Osteoblast (primary cell): ENCODE measurements at places on chromosomes 5 and 9. TPM values are rescaled to one million over a fixed set of nuclear protein-coding genes. Genes with fewer than 3 reads are reported as not detected.

Gene PCDHB10
- total RNA-seq = 2.2 and 2.7 TPM in 2 replicates

Gene CA9
- total RNA-seq = not detected in 2 replicates

Gene ACSL6
- not detected in 2 replicates for total RNA-seq

Gene DRD1
- total RNA-seq = under 0.01 TPM in 1 of 2 replicates, not detected in the other

Gene RORB
- 0.36 and 1.5 TPM in 2 replicates for total RNA-seq

Gene GARIN3
- not detected in 2 replicates for total RNA-seq

Gene TLX3
- total RNA-seq = not detected in 2 replicates

Gene PCDHA12
- total RNA-seq = under 0.01 and 0.36 TPM in 2 replicates

Gene LOX
- 314 and 317 TPM in 2 replicates for total RNA-seq

Gene FAM151B
- 13.0 and 19.2 TPM in 2 replicates for total RNA-seq

Gene DMRTA1
- total RNA-seq = 4.3 and 5.3 TPM in 2 replicates

Gene MEIKIN
- total RNA-seq = not detected in 2 replicates

Gene HAVCR2
- 0.59 and 0.72 TPM in 2 replicates for total RNA-seq

Gene SLC6A18
- total RNA-seq = not detected in 2 replicates

DNA sequence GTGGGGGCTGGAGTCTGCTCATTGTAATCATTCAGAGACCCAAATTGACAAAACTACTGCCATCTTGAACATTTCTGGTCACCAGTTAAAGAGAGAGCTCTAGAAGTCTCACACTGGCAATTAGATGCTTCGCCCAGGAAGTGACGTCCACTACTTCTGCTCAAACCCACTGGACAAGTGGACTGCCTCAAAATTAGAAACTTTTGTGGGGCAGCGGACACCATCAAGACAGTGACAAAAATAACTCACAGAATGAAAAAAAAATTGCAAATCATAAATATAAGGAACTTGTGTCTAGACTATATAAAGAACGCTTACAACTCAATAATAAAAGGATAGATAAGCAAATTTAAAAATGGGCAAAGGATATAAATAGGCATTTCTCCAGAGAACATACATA is 9.8 kb upstream of the SLC46A2 start:
- H3K27ac ChIP-seq = no peak overlapping the region
- H3K27me3 ChIP-seq = no peaks in the 10 kb centered on the region
- DNase-seq = no peak
- H3K4me1 ChIP-seq = peaks cover 5% of the 10 kb centered on the region
- H3K36me3 ChIP-seq = no peaks in the 10 kb centered on the region

GRCh38 chr5:74482523-74482922 is 158.0 kb downstream of the ENC1 start:
- no peaks in the 10 kb centered on the region for H3K4me1 ChIP-seq
- DNase-seq = no peak
- H3K27me3 ChIP-seq = no peaks in the 10 kb centered on the region
- H3K4me3 ChIP-seq = no peak overlapping the region
- H3K27ac ChIP-seq = no peak overlapping the region

GRCh38 chr5:57410374-57411320 is 72.0 kb downstream of the ACTBL2 start:
- DNase-seq = peak; percentile 44
- no peak overlapping the region for H3K27ac ChIP-seq
- no peaks in the 10 kb centered on the region for H3K27me3 ChIP-seq
- H3K36me3 ChIP-seq = no peaks in the 10 kb centered on the region
- no peak overlapping the region for H3K4me3 ChIP-seq

GRCh38 chr9:136691316-136692184 is 4.3 kb upstream of the AGPAT2 start:
- H3K4me1 ChIP-seq = no peaks in the 10 kb centered on the region
- H3K27ac ChIP-seq = no peak overlapping the region
- no peaks in the 10 kb centered on the region for H3K36me3 ChIP-seq
- DNase-seq = no peak
- H3K27me3 ChIP-seq = no peaks in the 10 kb centered on the region

GRCh38 chr5:17426104-17426749 is 71.8 kb upstream of the TAF11L2 start:
- no peaks in the 10 kb centered on the region for H3K36me3 ChIP-seq
- H3K4me3 ChIP-seq = no peak overlapping the region
- peaks cover 33% of the 10 kb centered on the region for H3K27me3 ChIP-seq
- H3K4me1 ChIP-seq = no peaks in the 10 kb centered on the region

GRCh38 chr5:151799407-151799806 is 27.7 kb downstream of the G3BP1 start:
- peaks cover 91% of the 10 kb centered on the region for H3K36me3 ChIP-seq
- no peak overlapping the region for H3K4me3 ChIP-seq
- peak overlapping the region; percentile 11 for H3K27ac ChIP-seq
- no peaks in the 10 kb centered on the region for H3K27me3 ChIP-seq
- DNase-seq = no peak

DNA sequence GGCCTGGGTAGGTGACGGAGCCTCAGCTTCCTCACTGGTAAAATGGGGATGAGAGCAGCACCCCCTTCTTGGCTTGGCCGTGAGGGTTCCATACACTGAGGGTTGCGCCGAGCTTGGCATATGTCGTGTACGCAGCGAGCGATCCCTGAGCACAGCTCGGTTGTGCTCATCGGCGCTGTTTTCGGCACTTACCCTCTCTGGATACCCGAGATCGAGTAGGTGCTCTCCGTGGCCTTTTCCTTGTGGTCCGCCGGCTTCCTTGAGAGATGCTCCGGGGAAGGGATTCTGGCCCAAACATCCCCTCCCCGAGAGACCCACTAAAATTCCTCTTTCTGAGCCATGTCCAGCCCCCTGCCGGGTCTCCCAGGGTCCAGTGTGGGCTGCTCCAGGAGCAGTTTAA is 40.0 kb upstream of the HMCN2 start:
- no peaks in the 10 kb centered on the region for H3K27me3 ChIP-seq
- no peak overlapping the region for H3K27ac ChIP-seq
- no peak overlapping the region for H3K4me3 ChIP-seq
- no peaks in the 10 kb centered on the region for H3K4me1 ChIP-seq

GRCh38 chr5:179862296-179862695 is 3.7 kb upstream of the MRNIP start:
- H3K27ac ChIP-seq = no peak overlapping the region
- H3K4me1 ChIP-seq = peaks cover 11% of the 10 kb centered on the region
- no peak overlapping the region for H3K4me3 ChIP-seq
- H3K36me3 ChIP-seq = peaks cover 38% of the 10 kb centered on the region
- peak; percentile 50 for DNase-seq

DNA sequence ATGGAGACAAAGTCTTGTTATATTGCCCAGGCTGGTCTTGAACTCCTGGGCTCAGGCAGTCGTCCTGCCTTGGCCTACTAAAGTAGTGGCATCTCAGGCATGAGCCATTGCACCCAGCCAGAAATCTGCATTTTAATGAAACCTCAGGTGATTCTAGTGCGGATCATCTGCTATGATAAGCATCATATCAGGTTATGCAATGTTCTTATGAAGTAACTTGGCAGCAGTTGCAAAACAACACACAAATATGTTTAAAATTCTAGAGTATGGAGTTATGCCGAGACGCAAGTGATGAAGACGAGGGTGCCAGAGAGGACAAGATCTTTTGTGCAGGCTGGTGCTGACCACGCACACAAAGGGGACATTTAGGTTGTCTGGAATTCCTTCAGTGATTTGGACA is 153.2 kb upstream of the MEF2C start:
- H3K4me1 ChIP-seq = no peaks in the 10 kb centered on the region
- no peak for DNase-seq
- H3K4me3 ChIP-seq = no peak overlapping the region
- H3K27ac ChIP-seq = no peak overlapping the region

DNA sequence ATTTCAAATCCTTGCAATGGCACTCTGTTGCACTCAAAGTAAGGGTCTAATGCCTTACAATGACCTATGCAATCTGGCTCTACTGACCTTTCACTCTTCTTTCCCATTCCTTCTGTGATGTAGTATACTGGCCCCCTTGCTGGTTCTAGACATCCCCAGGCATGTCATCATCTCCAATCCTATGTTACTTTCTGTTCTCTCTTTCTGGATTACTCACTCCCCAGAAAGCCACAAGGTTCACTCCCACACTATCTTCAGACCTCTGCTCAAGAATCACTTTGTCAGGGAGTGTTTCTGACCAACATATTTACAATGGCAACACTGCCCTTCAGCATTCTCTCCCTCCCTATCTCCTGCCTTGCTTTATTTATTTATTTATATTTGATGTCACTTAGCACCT is 802.2 kb upstream of the WWC1 start:
- no peaks in the 10 kb centered on the region for H3K27me3 ChIP-seq
- DNase-seq = peak; percentile 6
- no peaks in the 10 kb centered on the region for H3K36me3 ChIP-seq
- no peak overlapping the region for H3K27ac ChIP-seq

GRCh38 chr5:55416306-55416705 is 108.5 kb downstream of the MTREX start:
- H3K36me3 ChIP-seq = no peaks in the 10 kb centered on the region
- DNase-seq = no peak
- H3K27ac ChIP-seq = peak overlapping the region; percentile 58
- H3K4me1 ChIP-seq = peaks cover 49% of the 10 kb centered on the region
- H3K4me3 ChIP-seq = no peak overlapping the region

GRCh38 chr5:82031220-82032119 is 59.6 kb downstream of the ATG10 start:
- H3K27me3 ChIP-seq = no peaks in the 10 kb centered on the region
- no peak overlapping the region for H3K4me3 ChIP-seq
- H3K27ac ChIP-seq = no peak overlapping the region
- no peaks in the 10 kb centered on the region for H3K4me1 ChIP-seq
- DNase-seq = no peak
- H3K36me3 ChIP-seq = no peaks in the 10 kb centered on the region

- H3K4me1 ChIP-seq = no peaks in the 10 kb centered on the region
- no peak overlapping the region for H3K27ac ChIP-seq
- no peaks in the 10 kb centered on the region for H3K36me3 ChIP-seq
- no peak overlapping the region for H3K4me3 ChIP-seq
These were observed 1348.3 kb upstream of the CDH9 start for GRCh38 chr5:28386712-28387111.

GRCh38 chr5:119515192-119515591 is 62.9 kb downstream of the HSD17B4 start:
- no peak overlapping the region for H3K4me3 ChIP-seq
- peak; percentile 58 for DNase-seq
- H3K27ac ChIP-seq = peak overlapping the region; percentile 59
- H3K27me3 ChIP-seq = no peaks in the 10 kb centered on the region

- H3K36me3 ChIP-seq = no peaks in the 10 kb centered on the region
- peak; percentile 78 for DNase-seq
- no peaks in the 10 kb centered on the region for H3K27me3 ChIP-seq
- peak overlapping the region; percentile 77 for H3K4me3 ChIP-seq
These were observed 2.3 kb downstream of the HAPLN1 start for GRCh38 chr5:83718195-83718825.

DNA sequence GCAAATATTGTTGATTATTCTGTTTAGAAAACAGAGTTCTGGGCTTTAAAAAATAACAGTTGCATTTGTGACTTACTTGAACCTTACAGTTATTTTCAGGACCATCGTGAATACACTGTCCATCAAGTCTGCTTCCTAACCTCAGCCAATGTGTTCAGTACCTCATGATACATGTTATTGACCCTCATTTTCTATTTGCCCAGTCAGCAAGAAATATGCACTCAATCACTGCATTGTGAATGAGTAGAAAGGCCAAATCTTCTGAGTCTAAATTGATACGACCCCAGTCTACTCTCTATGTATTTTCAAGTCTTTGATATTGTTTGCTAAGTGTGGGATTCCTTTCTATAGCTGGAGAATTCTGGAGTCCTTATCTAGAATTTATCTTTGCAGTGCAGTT is 156.2 kb downstream of the RAB3C start:
- DNase-seq = no peak
- no peaks in the 10 kb centered on the region for H3K27me3 ChIP-seq
- no peak overlapping the region for H3K27ac ChIP-seq
- no peaks in the 10 kb centered on the region for H3K36me3 ChIP-seq
- no peak overlapping the region for H3K4me3 ChIP-seq
- no peaks in the 10 kb centered on the region for H3K4me1 ChIP-seq

GRCh38 chr5:158899792-158900191 is 199.9 kb downstream of the EBF1 start:
- no peak overlapping the region for H3K27ac ChIP-seq
- H3K36me3 ChIP-seq = no peaks in the 10 kb centered on the region

GRCh38 chr9:129109952-129110739 is 447 bp downstream of the CRAT start:
- DNase-seq = peak; percentile 95
- H3K36me3 ChIP-seq = peaks cover 11% of the 10 kb centered on the region
- peak overlapping the region; percentile 69 for H3K27ac ChIP-seq
- peak overlapping the region; percentile 86 for H3K4me3 ChIP-seq

DNA sequence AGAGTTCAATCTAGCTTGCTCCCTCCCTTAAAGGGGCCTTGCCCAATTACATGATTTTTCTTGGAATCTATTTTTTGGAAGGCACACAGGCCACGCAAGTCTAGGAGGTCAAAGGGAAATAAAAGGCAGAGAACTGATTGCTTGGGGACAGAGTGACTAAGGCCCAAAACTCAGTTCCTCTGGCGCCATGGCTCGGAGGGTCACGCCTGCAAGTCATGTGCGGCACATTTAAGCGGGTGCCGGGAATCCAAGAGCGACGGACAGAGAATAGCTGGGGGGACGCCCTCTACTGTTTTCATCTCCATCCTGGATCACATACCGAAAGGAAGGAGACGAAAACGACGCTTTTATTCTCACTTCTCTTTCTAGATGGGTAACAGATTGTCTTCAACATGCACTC is 78.6 kb downstream of the FREM1 start:
- no peak overlapping the region for H3K4me3 ChIP-seq
- H3K27me3 ChIP-seq = no peaks in the 10 kb centered on the region
- H3K4me1 ChIP-seq = no peaks in the 10 kb centered on the region
- H3K27ac ChIP-seq = no peak overlapping the region

GRCh38 chr5:59151162-59151889 is 568.5 kb downstream of the RAB3C start:
- H3K4me1 ChIP-seq = no peaks in the 10 kb centered on the region
- H3K27me3 ChIP-seq = no peaks in the 10 kb centered on the region
- H3K27ac ChIP-seq = no peak overlapping the region
- H3K36me3 ChIP-seq = no peaks in the 10 kb centered on the region
- no peak for DNase-seq
- H3K4me3 ChIP-seq = no peak overlapping the region

DNA sequence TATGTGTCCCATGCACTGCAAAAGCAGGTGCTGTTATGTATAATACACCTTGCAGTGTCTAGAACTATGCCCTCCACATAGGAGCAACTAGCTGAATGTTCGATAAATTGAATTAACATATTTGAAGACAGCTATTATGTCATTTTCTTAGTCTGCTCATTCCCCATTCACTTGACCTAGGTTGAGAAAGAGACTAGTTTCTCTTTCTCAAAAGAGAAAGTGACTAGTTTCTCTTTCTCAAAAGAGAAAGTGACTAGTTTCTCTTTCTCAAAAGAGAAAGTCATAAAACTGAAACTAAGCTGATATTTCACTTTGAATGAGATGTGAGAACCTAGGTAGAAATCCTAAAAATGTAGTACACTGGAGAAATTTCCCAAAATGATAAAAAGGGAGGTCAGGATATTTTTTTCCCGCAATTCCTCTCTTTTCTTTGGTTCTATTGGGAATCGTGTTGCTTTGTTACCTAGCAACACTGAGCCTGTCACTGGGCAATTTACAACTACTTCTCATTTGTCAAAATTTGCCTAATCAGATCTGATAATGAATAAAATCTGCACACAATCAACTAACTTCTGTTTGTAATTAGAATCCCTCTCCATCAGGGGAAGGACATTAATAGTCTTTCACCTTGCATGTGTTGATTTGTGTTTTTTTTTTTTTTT is 132.0 kb upstream of the GRIA1 start:
- no peaks in the 10 kb centered on the region for H3K27me3 ChIP-seq
- H3K4me1 ChIP-seq = no peaks in the 10 kb centered on the region
- H3K4me3 ChIP-seq = peak overlapping the region; percentile 30
